ENCODE measurements at places on chromosomes 1 and 21.

GRCh38 chr21:41932191-41932575, 21.6 kb downstream of the C2CD2 start:
- DNase-seq, result no peak

GRCh38 chr1:156229809-156230472, 12.0 kb upstream of the BGLAP start:
- DNase-seq, result no peak

GRCh38 chr1:200528858-200529606, 91.5 kb downstream of the KIF14 start:
- no peak for DNase-seq

- DNase-seq, result no peak
Measured at GRCh38 chr1:48066936-48067335, 69.8 kb upstream of the TRABD2B start.

- no peak for DNase-seq
Measured at GRCh38 chr1:25731148-25731547, 68.8 kb upstream of the SELENON start.

DNA sequence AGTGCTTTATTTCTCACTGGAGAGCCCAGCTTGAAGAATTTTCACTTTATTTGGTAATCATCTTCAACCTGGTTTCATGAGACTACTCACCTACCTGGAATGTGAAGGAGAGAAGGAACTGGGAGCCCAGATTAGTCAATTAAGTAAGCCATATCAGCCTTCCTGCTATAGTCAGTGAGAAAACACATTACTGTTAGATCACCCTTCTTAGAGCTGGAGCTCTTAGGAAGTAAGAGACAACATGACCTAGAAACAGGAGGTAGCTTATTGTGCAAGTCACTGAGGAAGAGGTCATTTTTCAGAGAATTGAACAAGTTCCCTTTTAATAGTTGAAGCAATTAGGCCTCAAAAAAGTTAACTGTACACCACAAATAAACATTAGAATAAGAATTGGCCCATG, 49.2 kb upstream of the TEKT2 start:
- no peak for DNase-seq

GRCh38 chr1:201471772-201472171, 2.8 kb upstream of the PHLDA3 start:
- DNase-seq, result no peak

GRCh38 chr1:50681931-50682330, 258.7 kb upstream of the DMRTA2 start:
- DNase-seq, result no peak

- DNase-seq, result no peak
Measured at GRCh38 chr1:30256911-30257310, 466.5 kb downstream of the MATN1 start.
